ENCODE measurements at places on chromosomes 16 and 17. TPM values are rescaled to one million over a fixed set of nuclear protein-coding genes. Genes with fewer than 3 reads are reported as not detected.

Gene ACSM2B
- not detected for total RNA-seq

Gene EFCAB5
- total RNA-seq: 0.54 TPM

Gene YWHAE
- total RNA-seq: 553 TPM

Gene MT3
- 10.6 TPM for total RNA-seq

Gene SHISA9
- total RNA-seq: not detected

Gene SLFN12
- total RNA-seq: 5.4 TPM

Gene SIAH1
- total RNA-seq: 13.1 TPM
